ENCODE measurements at places on chromosomes 4 and X.

- peak; percentile 70 for DNase-seq
Observed at GRCh38 chr4:85826060-85826678, 351.2 kb downstream of the ARHGAP24 start.

DNA sequence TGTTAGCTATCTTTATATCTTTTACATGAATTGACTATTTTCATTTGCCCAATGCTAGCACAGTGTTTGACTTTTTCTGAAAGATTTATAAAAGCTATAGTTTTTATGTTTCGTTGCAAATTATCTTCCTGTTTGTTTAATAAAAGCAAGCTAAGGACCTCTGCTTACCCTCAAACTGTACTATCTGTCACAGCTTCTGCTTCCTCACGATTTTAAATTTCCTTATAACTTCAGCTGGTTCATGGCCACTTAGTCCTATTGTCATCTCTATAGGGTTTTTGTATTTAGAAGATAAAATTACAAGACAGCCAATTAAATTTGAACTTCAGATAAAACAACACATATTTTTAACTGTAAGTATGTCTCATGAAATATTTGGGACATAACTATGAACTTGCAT, 494.0 kb downstream of the PDGFC start:
- DNase-seq, result no peak

DNA sequence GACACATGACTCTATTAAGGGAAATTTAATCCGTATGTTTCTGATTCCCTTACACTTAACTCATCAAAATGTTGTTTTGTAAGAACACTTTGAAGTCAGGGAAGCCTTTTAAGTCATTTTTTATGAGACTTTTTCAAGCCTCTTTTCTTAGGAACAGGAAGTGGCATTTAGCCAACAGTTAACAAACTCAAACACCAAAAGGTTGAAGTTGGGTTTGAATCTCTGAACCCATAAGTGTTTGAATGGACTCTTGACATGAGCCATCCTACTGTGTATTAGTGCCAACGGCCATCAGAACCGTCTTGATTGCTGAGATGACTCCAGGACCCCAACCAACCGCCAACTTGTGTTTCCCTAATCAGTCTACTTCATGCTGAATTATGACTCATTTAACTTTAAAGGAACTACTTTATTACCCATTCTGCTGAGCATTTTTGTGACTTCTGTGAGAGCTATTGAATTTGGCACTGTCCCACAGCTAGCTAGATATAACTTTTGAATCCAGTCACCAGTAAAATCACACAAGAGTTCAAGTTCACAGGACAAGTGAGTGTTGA, 209.1 kb upstream of the FAT1 start:
- DNase-seq, result peak; percentile 85

DNA sequence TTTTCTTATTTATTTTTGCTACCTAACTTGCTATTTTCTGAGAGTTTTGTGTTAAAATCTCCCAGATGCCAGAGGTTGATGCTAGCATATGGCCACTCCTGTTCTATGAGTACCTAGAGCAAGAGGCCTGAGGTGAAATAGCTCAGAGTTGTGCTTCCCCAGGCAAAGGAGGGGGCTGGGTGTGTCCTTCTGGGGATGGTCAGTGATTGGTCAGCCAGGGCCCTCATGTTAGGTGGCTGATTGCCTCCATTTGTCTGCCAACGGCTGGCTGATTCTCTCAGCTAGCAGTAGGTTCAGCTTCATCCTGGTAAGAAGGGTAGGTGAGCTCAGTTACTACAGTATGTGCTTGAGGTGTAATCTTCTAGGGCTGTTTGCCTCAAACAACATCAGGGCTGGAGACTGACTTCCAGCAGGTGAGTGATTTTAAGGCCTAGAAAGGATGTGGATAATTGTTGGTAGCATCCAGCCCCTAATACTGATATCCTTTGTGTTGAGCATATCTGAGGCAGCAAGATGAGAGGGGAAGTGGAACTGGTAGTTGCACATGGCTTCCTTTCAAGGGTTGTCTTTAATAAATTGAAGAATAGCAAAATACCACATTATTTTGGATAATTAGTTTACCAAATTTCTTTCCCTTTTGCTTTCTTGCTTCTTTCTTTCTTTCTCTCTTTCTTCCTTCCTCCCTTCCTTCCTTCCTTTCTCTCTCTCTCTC, 62.5 kb upstream of the RHOH start:
- DNase-seq, result no peak

DNA sequence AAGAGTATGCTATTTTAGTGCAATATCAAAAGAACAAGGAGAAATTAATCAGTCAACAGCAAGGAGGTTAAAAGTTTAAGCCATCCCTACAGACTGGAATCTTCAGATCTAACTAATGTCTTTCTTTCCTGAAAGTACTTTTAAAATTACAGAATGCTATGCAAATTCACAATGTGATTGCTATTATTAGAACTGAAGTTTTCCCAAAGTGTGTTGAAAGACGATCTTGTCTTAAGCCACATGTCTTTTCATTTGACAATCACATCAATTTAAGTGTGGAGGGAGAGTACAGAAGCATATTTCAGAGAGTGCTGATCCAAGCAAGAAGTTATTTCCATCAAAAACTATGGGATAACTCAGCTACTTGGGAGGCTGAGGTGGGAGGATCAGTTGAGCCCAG, 64.7 kb upstream of the TNIP3 start:
- DNase-seq, result peak; percentile 34

DNA sequence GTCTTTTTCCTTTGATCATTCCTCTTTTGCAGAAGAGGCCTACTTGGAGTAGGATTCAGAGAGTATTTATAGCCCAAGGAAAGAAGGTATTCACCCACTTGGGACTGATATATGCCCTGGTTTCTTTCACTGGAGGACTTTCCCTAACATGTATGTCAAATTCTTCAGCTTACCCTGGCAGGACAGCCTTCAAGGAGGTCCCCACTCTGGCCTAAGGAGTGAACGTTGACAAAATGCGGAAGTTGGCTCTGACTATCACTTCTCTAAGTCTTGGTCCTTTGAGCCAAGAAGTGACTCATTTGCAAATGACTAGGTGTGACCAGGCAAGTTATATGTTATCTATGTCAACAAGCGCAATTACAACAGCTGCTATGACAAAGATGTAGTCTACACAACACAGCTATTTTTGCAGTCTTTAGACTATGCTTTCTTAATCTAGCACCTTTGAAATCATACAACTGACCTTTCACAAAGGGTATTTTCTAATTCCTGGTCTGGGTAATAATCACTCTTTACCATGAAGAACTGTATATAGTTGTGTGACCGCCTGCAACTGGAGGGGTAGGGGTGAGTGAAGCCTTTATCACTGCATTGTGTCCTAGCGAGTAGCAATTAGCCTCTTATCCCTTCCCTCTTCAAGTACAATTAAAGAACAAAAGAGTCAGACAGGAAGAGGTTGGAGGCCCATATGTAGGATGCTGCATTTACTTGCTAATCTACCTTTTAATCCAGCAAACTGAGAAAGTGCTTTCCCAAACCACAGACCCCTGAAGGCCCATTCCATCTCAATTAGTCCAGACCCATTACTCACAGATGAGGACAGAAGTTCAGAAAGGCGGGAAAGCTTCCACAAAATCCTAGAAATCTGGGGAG, 50.1 kb downstream of the RASGEF1B start:
- peak; percentile 51 for DNase-seq

DNA sequence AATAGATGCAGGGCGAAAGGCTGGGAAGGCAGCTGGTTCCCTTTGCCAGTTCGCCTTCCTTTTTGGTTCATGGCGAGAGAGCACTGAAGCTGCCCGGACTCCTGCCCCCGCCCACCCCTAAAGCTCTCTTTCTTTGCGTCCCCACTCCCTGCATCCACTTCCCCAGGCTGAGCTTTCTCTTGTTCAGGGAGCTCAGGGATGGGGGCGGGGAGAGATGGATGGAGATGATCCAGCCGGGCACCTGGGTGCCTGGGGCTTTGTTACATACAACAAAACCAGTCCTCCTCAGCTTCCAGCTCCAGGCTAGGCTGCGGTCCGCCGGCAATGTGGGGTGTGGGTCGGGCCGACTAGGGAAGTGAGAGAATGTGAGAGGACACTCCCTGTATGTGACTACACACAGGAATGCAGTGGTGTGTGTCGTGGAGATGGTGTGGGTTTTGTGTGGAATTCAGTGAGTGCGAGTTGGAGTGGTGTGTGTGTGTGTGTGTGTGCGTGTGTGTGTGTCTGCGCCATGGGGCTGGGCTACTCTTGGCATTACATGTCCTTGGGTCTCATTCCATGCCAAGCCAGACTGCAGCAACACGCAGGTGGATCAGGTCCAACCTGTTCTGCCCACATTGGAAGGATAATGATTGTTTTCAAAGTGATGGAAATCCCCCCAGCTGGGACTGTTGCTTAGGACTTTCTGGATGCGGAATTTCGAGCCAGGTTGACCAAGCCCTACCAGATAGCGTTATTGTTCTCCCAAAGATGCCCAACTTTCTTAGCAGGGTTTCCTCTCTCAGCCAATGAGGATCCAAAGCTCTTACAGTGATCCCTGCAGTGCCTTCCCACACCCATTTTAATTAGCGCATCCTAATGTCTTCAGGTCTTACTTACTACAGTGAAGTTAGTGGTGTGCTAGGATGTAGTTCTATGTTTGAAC, 149.4 kb upstream of the CHRDL1 start:
- DNase-seq, result no peak

- DNase-seq, result peak; percentile 30
Observed at GRCh38 chrX:143781103-143781502, 60.6 kb upstream of the SPANXN2 start.

- DNase-seq, result peak; percentile 33
Observed at GRCh38 chrX:149129767-149130166, 375.3 kb downstream of the IDS start.

DNA sequence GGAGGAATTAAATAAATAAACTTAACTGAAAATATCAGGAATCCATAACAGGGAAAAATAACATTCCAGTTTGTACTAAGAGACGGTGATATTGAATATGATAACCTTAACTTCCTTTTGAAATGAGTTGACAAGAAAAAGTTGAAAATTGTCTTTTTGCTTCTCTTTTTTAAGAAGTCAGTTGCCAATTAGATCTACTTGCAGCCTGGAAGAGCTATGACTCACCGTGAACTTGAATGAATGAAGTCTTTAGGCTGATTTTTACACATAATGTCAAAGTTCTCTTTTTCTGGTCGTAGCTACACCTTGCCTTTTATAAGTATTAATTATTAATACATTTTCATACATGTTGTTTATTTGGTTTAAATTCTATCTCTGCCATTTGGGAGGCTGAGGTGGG, 94.4 kb upstream of the HPGD start:
- no peak for DNase-seq

DNA sequence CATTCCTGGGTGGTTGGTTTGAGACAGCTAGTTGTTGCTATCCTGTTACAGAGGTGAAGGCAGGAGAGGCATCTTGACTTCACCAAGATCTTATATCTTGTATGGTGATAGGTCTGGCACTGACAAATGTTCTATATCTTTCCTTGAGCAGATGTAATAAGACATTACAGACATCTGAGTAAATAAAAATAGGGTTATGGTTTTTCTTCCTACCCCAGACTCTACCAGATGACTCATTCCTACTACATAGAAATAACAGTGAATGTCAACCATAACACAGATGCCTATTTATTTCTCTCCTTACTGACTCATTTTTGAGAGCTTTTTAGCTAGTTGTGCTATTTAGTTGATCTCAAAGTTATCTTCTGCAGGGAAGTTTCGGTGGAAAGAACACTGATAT, 21.9 kb downstream of the HNRNPH2 start:
- DNase-seq, result peak; percentile 75

DNA sequence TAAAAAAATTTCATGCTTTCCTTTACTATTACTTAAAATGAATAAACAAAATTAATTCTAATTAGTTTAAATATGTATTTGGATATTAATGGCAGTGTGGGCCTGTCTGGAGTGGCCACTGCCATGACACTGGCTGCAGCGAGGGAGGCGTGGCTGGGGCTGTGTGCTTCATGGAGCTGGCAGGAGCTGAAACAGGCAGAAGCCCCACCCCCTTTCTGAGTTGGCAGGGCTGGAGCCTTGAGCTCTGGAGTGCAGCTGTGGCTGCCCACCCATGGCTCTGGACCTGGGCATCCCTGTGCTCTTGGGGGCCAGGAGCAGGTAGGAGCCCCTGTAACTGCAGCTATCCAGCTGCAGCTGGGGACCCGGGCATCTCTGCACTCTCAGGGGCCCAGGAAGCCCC, 8.2 kb upstream of the HSD17B11 start:
- DNase-seq, result no peak

- DNase-seq, result peak; percentile 90
Observed at GRCh38 chrX:9530848-9531274, 66.0 kb downstream of the TBL1X start.

- DNase-seq, result no peak
Observed at GRCh38 chr4:144633215-144633614, 12.7 kb upstream of the HHIP start.

GRCh38 chrX:642436-643240, 12.0 kb downstream of the SHOX start:
- DNase-seq, result no peak

DNA sequence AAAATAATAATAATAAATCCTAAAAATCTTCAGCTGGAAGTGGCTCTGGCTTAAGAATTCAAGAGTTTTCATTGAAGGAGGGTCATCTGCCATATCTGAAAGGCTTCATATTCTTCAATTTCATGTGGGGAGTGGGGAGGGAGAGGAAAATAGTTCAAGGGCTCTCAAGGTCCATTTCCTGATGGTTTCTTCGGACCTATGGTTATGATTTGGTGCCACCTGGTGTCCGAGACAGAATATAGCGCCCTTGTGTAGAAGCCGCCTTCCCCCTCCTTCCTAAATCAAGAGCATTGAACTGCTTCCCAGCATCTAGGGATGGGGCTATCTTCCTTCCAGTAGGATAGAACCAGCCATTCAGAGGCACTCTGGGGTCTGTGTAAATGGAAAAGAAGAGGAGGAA, 34.3 kb downstream of the NLGN3 start:
- peak; percentile 55 for DNase-seq

DNA sequence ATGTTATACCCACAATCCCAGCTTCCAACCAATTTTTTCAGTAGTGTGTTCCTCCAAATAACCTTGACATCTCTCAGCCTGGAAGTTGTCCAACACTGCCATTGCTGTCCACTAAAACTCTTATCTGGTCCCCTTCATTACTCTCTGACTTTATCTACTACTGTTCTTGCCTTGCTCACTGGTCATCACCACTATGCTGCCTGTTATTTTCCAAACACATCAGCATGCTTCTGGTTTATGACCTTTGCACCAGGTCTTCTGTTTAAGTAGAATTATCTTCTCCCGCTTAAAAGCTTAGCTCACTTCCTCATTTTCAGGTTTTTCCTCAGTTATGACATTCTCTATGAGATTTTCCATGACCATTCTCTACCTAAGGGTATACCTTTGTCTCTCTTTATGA, 5.5 kb downstream of the ELMOD2 start:
- no peak for DNase-seq

- no peak for DNase-seq
Observed at GRCh38 chr4:54403700-54404453, 174.8 kb downstream of the PDGFRA start.

GRCh38 chr4:74631338-74631737, 163.0 kb downstream of the BTC start:
- DNase-seq, result no peak

GRCh38 chr4:72073816-72074215, 42.0 kb downstream of the NPFFR2 start:
- DNase-seq, result no peak

GRCh38 chr4:184536065-184536880, 61.9 kb upstream of the IRF2 start:
- no peak for DNase-seq

GRCh38 chrX:132373610-132374009, 115.2 kb downstream of the MBNL3 start:
- DNase-seq, result no peak

GRCh38 chr4:120659616-120660170, 262.8 kb downstream of the PRDM5 start:
- DNase-seq, result no peak
